Uterus (tissue), 4 donors: ENCODE measurements at places on chromosomes 13 and 19. TPM values are rescaled to one million over a fixed set of nuclear protein-coding genes. Genes with fewer than 3 reads are reported as not detected.

- peak overlapping the region; percentile 84 for H3K4me3 ChIP-seq
- no peaks in the 10 kb centered on the region for H3K36me3 ChIP-seq
- no peaks in the 10 kb centered on the region for H3K27me3 ChIP-seq
- DNase-seq: no peak
- H3K4me1 ChIP-seq: no peaks in the 10 kb centered on the region
These were observed 475 bp upstream of the ZC3H4 start for GRCh38 chr19:47113850-47114651.

Gene CRTC1
- total RNA-seq: 5.7 TPM

DNA sequence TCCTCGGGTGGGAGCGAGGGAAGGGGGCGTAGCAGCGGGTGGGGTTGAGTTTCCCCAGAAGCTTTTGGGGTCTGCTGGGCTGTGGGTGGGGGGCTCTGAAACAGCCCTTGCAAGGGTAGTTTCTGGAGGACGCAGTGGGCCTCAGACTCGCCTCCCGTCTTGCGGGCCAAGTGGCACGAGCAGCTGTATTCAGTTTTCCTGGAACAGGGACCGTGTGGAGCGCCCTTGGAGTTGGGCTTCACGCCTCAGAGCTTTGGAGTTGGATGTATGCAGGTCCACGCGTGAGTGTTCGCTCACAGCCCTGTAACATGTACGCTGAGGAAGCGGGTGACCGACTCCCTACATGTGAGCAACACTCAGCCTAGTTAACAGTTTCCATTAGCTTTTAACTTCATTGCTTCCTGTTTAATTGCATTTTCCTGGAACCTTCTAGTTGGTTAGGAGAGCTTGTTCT, 603 bp downstream of the TM9SF2 start:
- no peak for DNase-seq
- H3K4me1 ChIP-seq: peaks cover 6% of the 10 kb centered on the region
- peak overlapping the region; percentile 88 for H3K27ac ChIP-seq
- H3K4me3 ChIP-seq: peak overlapping the region; percentile 100

Gene BEST2
- not detected for total RNA-seq

Gene PSG6
- total RNA-seq: not detected

Gene FFAR2
- not detected for total RNA-seq
